ENCODE measurements at places on chromosomes 5 and 9.

DNA sequence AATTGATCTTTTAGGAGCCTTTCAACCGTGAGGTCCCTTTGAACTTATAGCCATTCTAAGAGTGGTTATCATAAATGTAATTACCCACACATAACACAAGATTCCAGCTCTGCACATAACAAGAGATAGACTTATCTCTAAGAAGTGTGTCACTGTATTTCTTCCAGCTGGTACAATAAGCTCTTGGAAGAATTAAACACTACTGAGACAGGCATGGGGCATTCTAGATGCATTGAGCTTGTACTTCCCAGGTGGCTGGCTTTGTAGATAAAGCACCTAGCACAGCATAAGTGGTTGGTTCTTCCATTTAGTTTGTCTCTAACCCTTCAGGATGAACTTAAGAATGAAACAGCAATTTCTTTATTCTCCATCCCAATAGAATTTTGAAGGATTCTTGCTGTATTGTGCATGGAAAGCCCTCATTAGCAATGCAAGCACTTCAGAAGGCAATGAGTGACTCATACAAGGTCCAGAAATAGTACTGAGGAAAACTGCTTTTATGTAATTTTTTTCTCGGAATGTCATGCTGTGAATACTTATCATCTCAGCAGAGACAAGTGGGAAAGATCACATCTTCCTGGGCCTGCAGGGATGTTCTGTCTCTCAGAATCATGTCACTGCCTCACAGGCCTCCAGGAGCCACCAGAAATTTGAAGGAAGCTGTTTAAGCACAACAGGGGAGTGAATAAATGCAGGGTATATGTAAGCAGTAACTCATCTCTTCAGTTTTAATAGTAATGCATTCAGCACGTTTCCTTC is 91.1 kb upstream of the CD180 start:
- DNase-seq = peak; percentile 75

GRCh38 chr5:59371525-59372127 is 521.9 kb downstream of the PDE4D start:
- DNase-seq = no peak

- DNase-seq = no peak
These were observed 2.4 kb downstream of the MTAP start for GRCh38 chr9:21804791-21805190.

GRCh38 chr5:6456766-6457370 is 8.2 kb downstream of the UBE2QL1 start:
- DNase-seq = no peak

- no peak for DNase-seq
These were observed 21.5 kb upstream of the SEMA4D start for GRCh38 chr9:89519366-89519805.

DNA sequence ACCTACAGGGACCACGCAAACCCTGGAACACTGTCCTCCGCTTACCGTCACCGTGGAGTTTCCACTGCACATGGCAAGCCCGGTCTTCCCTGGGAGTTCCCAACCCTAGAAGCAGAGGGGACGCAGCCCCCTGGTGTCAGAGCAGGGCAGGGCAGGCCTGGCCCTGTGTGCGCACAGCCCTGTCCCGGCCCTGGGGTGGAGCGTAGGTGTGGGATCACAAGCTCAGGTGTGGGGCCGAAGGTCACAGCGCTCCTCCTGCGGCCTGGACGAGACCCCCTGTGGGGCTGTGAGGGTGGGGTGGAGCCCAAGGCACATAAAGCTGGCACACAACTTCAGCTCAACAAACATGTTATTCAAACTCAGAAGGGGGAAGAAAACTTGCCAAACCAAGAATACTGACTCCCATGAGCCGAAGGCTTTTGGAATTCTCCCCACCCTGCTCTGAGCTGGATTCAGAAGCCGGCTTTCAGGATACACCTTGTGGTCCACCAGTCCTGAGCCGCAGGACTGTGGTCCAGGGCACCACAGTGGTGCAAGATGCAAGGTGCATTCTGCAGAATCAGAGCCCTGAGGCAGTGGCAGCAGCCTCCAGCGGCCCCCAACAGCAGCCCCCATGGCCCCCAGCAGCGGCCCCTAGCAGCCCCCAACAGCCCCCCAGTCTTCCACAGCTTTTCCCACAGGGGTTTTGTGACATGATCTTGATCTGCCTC is 11.8 kb upstream of the EXOC3 start:
- peak; percentile 38 for DNase-seq

DNA sequence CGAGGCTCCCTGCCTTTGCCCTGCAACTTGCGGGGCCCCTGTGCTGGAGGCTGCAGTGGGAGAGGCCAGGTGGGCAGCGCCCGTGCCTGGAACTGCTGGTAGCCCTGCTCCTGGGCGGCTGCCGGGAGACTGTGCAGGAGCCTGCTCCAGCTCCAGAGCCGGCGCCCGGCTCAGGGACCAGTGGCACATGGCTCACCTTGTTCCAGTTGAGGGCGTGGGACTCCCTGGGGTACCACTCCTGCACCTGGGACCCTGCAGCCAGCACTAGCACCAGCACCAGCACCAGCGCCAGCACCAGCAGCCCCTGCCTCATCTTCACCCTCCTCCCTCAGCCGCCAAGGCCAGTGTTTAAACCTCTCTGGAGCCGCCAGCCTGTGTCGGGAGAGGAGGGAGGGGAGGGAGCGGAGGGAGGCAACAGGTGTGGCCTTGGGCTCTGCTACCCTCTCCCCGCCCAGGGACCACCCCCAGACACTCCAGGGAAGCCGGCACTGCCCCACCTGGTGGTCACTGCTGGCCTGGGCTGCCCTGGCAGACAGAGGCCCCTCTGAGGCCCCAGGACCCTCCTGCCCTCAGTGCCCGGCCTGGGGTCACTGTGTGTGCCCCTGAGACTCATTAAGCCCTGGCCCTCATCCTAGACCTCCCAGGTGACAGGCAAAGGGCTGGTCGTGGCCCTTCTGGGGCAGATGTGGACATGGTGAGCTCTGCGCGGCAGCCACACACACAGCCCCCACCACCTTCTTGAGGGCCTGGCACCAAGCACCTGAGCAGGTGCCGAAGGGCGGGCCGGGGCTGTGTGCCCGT is at the start of gene LCN10:
Gene LCN10 (minus strand): TSS at position 350 of the 801 bp plus-strand sequence. CDS start 37 bp downstream, at position 313.
- no peak for DNase-seq

- DNase-seq = no peak
These were observed 490.7 kb upstream of the SGCD start for GRCh38 chr5:155836089-155836803.

- DNase-seq = peak; percentile 45
These were observed 481.1 kb upstream of the ZNF608 start for GRCh38 chr5:125227333-125228095.

DNA sequence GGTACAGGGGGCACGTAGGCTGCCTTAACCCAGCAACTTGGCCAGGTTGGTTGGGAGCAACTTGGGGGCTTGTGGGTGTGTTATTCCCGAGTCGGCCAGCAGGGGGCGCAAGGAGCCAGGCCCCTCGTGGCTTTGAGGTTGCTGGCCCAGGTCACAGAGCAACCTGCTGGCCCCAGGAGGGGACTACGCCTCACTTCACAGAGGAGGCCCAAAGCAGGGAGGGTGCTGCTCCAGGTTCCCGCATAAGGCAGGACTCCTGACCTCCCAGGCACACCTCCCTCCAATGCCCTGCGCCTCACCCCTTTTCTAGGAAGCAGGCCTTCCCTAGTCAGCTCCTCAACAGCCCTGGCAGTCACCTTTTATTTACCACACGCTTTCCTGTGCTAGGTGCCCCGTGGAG is 18.1 kb downstream of the KYAT1 start:
- DNase-seq = peak; percentile 51

GRCh38 chr9:5896863-5897262 is 6.2 kb downstream of the MLANA start:
- DNase-seq = no peak
